Cardiac fibroblast (primary cell): ENCODE measurements at places on chromosomes 7 and 10.

DNA sequence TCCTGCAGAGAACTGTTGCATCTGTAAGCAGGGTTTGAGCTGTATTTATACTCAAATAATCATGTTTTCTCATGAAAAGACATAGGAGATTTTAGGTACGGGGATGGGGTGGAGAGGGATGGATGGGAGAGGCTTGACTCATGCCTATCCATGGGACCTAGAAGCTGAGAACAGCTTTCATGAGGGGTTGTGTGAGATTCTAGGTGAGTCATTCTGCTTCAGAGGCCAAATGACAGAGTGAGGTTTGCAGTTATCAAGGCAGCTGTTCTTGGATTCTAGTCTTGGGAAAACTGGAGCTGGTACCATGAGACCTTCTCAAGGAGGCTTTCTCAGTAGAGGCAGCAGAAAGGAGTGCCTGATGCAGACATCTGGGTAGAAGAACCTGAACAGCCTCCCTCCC lies 746.9 kb downstream of the TYW1 start:
- DNase-seq = no peak

DNA sequence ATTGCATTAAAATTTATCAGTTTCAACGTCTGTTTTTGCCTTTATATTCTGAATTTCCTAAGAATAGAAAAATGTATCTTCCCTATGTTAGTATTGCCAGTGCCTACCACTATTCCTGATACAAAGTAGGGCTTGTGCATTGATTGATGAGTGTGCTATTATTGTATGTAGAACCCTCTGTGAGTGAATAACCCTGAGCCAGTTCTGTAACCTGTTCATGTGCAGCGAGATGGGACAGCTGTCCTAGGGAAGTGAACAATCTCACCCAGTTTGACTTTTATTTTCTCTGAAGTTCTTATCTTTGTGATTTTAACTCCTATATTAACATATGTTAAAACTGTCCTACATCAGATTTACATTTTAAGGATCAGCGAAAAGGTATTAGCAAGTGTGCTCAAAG lies 178.4 kb upstream of the ADO start:
- DNase-seq = no peak

DNA sequence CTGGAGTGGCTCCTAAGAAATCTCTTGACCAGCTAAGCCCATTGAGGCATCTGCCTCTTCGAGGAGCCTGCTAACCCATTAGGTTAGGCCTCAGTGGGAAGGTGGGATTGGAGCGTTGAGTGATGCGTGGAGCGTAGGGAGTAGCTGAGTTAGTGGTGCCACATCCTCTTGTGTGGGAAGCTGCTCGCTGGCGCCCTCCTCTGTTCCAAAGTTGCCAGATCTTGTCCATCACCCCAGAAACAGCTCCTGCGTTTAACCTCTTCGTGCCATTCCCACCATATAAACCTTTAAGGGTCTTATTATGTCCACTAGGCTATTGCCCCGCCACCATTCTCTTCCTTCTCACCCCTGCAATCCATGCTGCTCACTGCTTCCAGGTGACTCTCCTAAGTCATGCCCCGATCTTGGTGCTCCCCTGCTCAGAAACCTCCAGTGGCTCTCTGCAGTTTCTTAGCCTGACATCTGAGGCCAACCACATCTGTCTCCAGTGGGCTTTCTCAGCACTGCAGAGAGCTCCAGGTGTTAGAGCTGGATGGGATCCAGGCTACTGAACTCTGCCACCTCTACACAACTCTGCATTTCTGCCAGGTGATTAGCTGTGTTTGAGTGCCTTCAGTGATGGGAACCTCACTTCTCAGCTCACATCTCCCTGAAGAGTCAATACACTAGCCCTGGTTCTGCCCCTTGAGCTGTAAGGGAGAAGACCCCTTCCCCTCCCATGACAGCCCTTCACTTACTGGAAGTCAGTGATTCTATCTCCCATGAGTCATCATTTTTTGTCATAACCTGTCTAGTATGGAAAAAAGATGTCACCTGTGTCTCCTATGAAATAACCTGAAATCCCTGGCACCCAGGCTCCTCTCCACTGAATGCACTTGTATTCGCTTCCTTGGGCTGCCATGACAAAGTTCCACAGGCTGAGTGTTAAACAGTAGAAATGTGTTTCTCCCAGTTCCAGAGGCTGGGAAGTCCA lies 65.0 kb upstream of the FGFR2 start:
- DNase-seq = no peak

GRCh38 chr7:145644426-145645134 lies 472.0 kb upstream of the CNTNAP2 start:
- peak; percentile 58 for DNase-seq

GRCh38 chr10:21183025-21183424 lies 285.9 kb upstream of the NEBL start:
- peak; percentile 41 for DNase-seq

DNA sequence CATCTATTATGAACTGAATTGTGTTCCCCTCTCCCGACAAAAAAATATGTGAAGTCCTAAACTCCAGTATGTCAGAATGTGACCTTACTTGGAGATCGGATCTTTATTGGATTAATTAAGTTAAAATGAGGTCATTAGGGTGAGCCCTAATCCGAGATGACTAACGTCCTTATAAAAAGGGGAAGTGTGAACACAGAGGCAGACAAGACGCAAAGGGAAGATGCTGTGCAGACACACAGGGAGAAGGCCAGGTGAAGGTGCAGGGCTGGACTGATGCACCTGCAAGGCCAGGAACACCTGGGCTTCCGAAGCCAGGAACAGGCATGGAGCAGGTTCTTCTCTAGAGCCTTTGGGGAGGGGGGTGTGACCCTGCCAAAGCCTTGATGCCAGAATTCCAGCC lies 187.8 kb downstream of the PARD3 start:
- no peak for DNase-seq

DNA sequence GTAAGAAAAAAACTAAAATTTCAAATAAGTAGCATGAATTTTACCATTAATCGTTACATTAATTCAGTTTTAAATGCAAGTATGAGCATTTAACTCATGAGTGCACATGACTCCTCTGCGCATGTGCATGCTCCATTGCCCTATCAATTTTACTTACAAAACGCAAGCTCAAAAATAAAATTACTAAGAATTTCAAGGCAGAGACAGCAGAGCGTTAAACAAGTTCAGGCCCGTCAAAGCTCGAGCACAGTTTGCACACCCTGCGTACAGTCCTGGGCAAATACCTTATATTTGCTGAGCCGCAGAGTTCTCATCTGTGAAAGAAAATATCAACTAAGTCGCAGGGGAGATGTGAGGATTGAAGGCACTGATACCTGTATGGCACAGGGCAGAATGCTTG lies 373.6 kb downstream of the BBS9 start:
- no peak for DNase-seq

- no peak for DNase-seq
Observed at GRCh38 chr7:127189074-127189473, 63.7 kb downstream of the GRM8 start.

GRCh38 chr7:155907450-155908200 lies 95.4 kb upstream of the SHH start:
- no peak for DNase-seq

DNA sequence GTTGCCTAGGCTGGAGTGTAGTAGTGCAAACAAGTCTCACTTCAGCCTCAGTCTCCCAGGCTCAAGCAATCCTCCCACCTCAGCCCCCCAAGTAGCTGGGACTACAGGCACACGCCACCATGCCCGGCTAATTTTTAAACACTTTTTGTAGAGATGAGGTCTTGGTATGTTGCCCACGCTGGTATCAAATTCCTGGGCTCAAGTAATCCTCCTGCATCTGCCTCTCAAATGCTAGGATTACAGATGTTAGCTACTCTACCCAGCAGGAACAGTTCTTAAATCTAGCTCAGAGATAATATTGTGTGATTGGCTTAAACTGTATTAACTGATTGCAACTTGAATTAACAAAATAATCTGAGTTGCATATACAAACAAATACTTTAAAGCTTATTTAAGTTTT lies 82.9 kb downstream of the CDK14 start:
- no peak for DNase-seq

DNA sequence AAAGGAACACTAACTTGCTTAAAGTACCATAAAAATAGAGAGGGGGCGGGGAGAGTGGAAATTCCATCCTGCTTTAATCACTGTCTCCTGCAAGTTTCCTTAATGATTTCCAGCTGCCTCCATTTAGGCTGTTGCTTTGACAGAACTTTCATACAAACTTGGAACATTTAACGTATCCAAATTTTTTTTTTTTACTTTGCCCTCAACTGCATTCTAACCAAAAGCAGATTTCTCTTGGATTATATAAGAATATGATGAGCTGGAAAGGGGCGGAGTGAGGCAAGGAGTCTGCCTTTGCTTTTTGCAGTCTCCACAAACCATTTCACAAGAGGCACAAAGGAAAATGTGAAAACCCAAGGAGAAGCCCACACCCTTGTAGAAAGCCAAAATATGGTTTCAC lies 46.6 kb upstream of the COL1A2 start:
- peak; percentile 94 for DNase-seq

DNA sequence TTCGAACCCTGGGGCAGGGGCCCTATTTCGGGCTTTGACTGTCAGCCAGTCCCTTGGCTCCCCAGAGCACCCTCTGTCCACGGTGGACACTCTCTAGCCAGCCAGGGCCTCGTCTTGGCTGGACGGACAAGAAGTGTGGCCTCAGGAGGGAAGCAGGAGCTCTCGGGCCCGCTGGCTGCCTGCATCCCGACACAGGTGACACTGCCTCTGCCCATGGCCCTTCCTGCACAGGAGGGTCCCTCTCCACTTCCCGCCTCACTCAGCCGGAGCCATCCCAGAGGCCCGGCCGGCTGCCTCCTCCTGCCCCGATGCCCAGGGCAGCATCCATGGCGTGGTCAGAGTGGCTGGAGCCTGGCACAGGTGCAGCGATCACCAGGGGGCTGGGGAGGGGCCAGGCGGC lies 7.9 kb downstream of the ADGRA1 start:
- no peak for DNase-seq

DNA sequence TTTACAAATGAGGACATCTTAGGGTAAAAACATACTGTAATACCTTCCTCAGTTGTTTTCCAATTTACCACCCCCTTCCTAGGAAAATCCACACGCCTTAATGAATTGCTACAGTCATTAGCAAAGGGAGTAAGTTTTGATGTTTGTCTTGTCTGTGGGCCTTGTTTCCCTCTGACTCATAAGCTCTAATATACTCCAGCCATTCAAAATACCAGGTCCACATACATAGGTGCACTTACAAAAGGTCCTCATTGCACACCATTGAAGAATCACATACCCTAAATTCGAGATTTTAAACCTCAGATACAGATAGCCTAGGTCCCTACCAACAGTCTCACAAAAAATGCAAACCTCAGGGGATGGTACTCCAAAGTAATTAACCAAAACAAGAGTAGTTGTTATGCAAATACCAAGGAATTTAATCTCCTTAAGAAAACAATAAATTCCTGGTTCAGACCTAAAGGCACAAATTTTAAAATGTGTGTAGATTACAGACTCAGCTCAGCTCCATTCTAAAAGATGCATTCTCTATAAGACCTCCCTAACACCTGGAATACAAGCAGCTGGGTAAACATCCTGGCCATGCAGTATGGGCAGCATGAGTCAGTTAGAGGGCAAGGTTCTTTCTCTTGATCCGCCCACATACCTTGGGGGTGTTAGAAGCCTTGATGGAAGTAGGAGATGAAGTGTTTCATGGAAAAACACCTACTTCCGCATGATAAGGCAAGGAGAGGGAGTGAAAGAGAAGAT lies 3.0 kb upstream of the LIPK start:
- DNase-seq = no peak

GRCh38 chr7:75988568-75989499 lies 5.6 kb downstream of the TMEM120A start:
- no peak for DNase-seq

DNA sequence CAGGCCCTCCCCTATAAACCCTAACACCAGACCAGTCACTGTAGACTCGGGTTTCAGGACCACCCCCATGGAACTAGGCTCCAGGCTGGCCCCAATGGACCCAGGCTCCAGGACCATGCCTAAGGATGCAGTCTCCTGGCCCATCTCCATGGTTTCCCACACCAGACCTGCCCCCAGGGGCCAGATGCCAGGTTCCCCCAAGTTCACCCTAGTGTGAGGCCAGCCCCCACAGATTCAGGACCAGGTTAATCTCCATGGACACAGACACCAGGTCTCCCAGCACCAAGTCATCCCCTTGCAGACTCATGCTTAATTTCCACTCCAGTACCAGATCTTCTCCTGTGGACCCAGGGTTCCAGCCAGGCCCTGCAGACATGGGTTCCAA lies 103.8 kb upstream of the LANCL2 start:
- no peak for DNase-seq

GRCh38 chr7:87456247-87456646 lies 19.2 kb downstream of the ABCB4 start:
- DNase-seq = no peak

DNA sequence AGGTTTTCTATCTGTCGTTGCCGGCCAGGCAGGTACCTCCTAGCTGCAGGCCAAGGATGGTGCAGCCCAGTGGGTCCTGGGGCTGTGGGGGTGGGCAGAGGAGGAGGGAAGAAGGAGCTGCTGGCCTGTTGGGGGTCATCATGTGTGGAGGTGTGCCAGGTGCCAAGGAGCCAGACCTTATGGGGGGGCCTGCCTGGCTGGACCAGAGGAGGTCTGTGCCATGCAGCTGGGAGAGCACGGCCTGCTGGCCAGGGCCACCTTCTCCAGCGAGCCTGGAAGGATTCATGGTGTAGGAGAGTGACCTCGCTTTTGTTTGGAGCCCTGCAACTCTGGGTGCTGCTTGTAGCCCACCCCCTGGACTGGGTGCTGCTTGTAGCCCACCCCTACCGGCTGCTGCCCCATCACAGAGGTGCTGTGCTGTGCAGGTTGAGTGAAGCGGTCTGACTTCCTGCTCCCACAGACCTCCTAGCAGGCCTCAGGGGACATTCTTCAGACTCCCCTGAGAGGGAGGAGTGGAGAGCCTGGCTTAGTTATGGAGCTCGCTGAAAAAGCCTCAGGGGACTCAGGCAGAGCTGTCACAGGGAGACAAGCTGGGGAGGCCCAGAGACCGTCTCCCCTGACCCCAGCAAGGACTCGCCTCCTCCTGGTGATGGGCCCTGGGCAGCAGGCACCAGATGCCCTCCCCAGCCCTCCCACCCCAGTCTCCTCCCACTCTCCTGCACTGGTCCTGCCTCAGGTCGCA lies 67.7 kb upstream of the AQP1 start:
- DNase-seq = no peak

DNA sequence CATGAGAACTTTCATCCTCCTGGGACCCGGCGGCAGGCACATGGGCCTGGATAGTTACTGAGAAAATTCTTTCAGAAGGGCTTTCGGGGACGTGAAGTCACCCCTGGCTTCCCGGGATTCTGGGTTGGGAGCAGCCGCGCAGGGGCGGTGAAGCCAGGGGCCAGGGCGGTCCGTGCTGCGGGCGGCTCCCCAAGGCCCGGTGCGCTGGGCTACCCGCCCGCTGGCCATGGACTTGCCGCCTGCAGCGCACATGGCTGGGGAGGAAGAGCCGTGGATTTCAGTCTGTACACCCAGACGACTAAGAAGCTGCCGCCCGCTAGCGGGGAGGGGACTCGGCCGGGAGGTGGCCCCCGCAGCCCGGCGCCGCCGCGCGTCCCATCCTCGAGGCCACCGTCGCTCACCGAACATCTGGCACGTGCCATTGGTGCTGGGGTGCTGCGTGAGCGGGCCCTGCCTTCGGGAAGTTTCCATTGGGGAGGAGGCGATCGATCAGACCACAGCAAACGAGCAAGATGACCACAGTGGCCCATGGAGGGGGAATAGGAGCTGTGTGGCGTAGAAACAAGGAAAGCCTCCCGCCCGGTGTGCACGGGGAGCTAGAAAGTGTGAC lies 64.5 kb downstream of the TMEM209 start:
- no peak for DNase-seq
